ENCODE measurements at places on chromosomes 7 and 10.

DNA sequence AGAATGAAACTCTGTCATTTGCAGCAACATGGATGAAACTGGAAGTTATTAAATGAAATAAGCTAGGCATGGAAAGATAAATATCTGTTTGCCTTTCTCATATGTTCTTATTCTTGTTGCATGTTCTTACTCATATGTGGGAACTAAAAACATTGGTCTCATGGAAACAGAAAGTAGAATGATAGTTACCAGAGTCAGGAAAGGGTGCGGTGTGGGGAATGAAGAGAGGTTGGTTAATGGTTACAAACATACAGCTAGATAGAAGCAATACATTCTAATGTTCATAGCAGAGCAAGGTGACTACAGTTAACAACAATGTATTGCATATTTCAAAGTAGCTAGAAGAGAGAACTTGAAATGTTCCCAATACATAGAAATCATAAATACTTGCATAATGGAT is 105.1 kb downstream of the FAM107B start:
- no peak for DNase-seq

DNA sequence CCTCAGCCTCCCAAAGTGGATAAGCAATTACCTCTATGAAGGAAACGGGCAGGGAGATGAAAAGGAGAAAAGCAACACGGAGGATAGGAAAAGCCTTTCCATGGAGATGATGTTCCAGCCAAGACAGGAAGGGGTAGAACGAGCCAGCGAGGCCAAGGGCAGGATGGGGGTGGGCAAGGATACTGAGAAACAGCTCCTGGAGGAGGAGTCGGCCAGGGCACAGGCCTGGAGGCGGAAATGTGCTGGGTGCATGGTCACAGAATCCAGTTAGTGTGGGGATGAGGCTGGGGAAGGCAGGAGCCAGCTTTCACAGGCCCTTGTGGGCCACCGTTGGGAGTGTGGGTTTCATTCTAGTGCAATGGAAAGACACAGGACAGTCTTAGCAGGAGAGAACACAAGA is 162.6 kb downstream of the JAZF1 start:
- no peak for DNase-seq

- DNase-seq, result no peak
These were observed 19.8 kb upstream of the SAR1A start for GRCh38 chr10:70190102-70190501.

GRCh38 chr10:61975391-61975932 is 74.0 kb downstream of the ARID5B start:
- no peak for DNase-seq

DNA sequence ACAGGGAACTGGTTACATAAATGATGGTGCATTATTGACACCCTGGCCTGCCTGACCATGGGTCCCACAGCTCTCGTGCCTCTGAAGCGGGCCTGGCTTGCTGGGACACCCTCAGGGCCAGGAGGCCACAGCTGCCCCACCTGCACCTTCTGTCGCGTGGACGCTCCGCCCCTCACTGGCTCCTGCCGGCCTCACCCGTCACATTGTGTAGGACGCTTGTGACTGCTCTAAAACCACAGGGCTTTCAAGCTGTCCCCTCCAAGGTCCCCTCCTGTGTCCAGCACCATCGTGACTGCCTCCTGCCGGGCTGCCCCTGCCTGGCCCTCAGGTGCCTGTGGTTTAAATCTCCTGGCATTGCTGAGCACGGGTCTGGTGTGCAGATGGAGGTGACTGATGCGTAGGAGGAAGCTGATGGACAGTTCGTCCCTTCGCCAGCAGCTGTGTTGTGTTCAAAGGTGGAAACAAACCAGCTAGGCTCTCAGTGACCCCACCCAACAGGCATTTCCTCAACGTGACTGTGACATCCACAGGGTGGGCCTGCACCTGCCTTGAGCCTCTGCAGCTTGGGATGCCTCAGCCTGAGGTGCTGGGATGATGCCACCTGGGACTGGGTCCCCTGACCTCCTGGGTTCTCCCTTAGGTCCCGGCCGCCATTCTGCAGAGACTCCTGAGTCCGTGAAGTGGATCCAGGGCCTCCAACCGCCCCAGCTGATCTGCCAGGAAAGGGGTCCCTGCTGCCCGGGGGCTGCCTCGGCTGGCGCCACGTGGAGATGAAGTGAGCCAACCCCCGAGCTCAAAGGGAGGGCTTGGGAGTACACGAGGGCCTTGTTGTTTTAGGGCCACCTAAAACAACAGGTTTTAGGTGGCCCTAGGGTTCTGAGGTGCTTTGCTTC is 148.5 kb downstream of the WDR37 start:
- DNase-seq, result no peak

- no peak for DNase-seq
These were observed 702 bp upstream of the AGFG2 start for GRCh38 chr7:100538348-100538653.

- no peak for DNase-seq
These were observed 38.1 kb downstream of the GLRX3 start for GRCh38 chr10:130174328-130174727.

DNA sequence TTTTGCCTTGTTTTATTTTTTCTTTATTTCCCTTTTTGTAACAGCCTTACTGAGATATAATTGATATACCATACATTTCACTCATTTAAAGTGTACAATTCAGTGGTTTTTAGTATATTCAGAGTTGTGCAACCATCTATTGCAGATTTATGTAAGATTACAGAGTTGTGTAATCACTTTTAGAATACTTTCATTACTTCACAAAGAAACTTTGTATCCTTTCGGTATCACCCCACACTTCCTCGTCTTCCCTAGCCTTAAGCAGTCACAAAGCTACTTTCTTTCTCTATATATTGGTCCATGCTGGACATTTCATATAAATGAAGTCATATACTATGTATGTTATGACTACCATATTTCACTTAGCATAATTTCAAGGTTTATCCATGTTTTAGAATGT is 74.6 kb downstream of the ATRNL1 start:
- DNase-seq, result no peak

DNA sequence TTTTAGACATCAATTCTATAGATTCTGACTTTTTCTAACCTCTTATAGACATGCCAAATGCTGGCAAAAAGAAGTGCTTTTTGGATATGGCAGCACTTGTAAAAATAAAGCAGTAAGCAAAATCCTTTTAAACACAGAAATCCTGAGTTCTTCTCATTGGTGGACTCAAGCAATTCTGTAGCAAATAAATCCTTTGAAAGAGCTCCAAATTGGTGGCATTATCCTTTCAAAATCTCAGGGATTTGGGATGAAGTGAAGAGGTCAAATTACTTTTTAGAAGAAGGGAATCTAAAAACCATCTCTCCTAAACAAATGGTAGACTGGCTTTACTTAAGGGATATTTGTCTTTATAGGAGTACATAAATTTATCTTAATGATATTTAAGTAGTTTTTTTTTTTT is 17.5 kb upstream of the ASCC1 start:
- DNase-seq, result no peak

DNA sequence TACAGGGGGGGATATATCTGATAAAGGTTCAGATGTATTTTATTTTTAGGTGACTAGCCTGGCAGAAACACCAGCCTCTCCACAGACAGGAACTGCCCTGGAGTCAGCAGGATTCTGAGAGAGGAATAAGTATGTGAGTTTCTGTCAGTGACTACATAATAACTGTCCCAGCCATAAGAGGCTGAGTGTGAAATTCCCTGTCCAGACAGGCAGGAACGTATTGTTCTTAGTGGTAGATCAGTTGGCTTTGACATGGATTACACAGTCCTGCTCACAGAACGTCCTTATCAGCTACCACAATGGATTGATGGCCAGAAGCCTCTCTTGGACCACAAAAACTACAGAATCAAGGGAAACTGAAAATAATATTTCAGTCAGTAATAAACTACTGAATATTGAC is 709.8 kb downstream of the PCDH15 start:
- DNase-seq, result no peak

- no peak for DNase-seq
These were observed 26.2 kb upstream of the EXOC6 start for GRCh38 chr10:92822060-92822634.

GRCh38 chr10:44390585-44391072 is 5.7 kb upstream of the CXCL12 start:
- DNase-seq, result no peak

GRCh38 chr10:23406409-23406808 is 32.5 kb upstream of the OTUD1 start:
- DNase-seq, result no peak

- no peak for DNase-seq
These were observed 16.8 kb upstream of the CRTAC1 start for GRCh38 chr10:98047009-98047741.

DNA sequence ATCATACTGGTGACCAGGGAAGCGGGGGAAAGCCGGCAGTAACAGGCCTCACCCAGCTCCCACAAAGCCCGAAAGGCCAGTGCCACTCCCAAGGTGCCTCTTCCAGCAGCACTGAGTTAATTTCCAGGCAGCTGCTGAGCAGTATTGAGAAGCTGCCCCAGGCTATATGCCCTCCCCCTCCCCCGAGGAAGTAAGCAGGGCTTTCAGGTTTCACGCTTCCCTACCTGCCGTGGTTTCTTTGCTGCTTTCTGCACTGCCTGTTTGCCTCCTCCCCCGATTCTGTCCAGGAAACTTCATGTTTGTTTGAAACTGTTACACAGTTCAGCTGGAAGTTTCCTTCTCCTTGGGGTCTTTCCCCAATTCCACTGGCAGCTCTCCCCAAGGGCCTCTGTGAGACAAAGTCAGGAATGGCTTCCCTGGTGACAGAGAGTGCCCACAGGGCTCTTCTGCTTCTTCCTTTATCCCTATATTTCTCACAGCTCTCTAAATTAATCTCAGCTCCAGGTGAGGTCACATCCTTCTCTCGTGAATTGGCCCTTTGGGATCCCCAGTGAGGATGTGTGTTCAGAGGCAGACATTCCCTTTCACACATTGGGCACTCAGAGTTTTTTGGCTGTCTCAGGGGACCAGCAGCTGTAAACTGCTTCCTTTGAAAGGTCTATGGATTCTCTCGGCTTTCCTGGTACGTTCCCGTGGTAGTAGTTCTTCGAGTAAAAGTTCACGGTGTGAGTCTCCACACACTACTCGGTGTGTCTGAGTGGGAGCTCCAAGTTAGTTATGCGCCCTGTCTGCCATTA is 19.4 kb downstream of the C1GALT1 start:
- no peak for DNase-seq

- no peak for DNase-seq
These were observed 189.9 kb upstream of the PDE1C start for GRCh38 chr7:32259931-32260596.

DNA sequence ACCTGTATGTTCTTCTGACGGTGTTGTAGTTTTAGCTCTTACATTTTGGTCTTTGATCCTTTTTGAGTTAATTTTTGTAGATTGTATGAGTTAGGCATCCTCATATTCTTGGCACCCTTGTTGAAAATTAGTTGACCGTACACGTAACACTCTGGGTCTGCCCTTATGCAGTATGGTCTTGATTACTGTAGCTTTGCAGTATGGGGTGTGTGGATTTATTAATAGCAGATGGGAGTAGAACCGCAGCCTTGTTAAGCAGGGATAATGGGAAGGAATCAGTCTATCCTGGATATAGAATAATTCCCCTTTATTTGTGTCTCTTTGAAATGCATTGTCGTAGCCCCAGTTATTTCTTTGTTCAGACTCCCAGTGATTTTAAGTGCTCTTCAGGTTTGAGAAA is 95.5 kb downstream of the UBE3C start:
- DNase-seq, result no peak

DNA sequence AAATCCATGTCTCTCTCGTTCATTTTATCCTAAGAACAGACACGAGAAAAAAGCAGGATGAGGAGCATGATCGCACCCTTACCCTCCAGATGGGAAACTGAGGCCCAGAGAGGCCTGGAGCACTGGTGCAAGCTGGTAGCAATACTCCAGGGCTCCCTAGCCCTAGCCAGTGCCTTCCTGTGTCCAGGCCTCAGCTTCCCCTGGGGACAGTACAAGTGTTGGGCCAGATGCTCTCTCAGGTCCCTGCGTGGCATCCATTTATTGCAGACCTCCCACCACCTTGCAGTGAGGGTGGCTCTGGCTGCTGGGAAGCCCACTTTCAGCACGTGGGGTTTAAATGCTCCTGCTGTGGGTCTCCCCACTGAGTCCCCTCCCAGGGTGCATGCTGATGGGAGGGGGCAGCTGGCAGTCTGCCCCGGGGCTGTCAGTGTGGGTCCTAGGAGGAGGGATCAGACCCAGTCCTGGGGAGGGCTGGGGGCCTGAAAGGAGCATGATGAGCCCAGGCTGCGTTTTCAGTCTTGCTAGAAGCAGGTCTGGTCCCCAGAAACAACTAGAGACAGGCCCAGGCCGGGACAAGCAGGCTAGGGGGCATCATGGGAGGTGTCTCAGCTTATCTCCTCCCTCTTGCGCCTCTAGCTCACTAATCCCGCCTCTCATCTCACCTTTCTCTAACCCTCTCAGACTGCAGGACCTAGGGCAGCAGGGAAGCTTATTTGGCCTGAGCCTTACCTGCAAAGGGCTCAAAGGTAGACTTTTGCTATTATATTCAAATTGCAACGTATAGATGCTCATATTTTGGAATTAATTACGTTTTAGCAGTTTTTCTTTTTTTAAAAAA is 662 bp upstream of the PPIF start:
- no peak for DNase-seq

GRCh38 chr7:55546814-55547213 is 25.5 kb downstream of the VOPP1 start:
- no peak for DNase-seq

- no peak for DNase-seq
These were observed 179.6 kb downstream of the TCERG1L start for GRCh38 chr10:131131726-131132591.

DNA sequence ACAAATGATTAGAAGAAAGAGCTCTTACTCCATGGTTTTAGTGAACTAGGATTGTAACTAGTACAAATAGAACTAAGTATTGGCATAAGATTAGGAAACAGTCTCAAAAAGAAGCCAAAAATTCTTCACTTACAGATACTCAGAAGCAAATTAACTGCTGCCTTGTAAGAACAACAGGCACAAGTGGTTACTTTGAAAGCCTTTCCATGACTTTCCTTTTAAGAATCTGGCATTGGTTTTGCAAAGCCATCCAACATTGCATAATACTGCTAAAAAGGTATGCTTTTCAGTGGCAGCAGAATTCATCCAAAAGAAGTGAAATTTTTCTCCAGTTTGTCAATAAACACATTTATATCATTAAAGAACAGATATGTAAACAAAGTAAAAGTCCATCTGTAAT is 126.8 kb upstream of the ODAD2 start:
- DNase-seq, result no peak

DNA sequence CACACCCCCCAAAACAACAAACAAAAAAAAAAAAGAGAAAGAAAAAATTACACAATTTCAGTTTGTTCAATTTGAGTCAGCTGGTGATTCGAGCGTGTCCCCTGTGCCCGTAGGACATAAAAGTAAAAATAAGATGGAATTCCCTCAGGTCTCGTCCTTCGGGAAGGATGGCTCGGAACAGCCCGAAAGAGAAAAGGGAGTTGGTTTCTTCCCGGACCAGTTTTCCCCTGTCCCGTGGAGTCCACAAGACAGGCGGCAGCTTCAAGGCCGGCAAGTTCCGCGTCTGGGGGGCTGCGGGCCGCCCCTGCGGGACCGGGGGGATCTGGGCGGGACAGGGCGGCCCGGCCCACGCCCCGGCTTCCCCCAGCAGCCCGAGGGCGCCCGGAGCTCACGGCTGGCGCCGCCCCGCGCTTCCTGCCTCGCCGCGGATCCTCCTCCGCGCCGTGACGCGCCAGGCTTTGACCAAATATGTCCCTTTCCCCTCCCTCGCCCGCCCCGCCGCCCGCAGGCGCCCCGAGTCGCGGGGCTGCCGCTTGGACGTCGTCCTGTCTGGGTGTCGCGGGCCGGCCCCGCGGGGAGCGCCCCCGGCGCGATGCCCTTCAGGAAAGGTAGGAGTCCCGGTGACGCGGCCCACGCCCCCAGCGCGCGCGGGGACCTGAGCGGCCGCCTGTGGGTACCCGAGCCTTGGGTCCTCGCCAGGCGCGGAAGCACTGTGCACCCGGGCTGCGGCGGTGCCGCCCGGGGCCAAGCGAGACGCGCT is 55.8 kb downstream of the RBM17 start:
- DNase-seq, result peak; percentile 70

- no peak for DNase-seq
These were observed 7.7 kb downstream of the ZNHIT1 start for GRCh38 chr7:101225650-101226049.
